ENCODE measurements at places on chromosomes 3 and 15.

DNA sequence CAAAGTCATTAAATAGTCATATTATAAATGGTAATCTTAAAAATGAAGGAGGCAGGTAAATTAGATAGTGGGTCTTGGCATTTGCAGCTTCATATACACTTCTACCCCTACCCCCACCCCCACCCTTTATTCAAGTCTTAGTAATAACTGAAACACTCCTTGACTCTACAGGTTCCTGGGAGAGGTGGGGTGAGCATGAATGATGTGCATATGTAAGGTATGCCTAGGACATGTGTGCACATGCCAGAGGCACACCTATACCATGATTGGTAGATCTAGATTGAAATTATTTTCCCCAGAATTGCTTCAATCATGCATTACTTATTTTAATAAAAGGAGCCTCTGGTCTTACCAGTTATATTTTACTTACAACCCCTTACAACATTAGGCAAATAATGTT is 40.1 kb upstream of the PDCD6IP start:
- no peak for DNase-seq

DNA sequence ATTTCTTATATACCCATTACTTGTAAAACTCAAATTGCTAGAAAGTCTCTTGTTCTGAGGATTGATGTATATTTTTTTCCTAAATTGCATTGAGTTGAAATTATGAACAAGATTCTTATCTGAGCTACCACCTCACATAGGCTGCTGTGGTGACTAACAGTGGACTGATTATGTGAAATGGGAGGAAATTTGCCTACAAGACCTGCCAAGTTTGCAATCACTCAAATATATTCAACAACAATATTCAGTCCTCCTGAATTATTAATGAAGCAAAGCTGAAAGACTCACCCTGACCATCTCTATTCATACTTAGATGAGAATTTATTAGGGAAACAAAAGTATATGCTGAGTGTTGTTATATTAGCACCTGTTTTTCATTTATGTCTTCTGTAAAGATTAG is 412.6 kb upstream of the SEMA6D start:
- DNase-seq, result no peak

- no peak for DNase-seq
Observed at GRCh38 chr3:108744762-108745161, 12.4 kb downstream of the RETNLB start.

GRCh38 chr3:101823525-101823924 is 25.8 kb upstream of the NFKBIZ start:
- DNase-seq, result no peak

DNA sequence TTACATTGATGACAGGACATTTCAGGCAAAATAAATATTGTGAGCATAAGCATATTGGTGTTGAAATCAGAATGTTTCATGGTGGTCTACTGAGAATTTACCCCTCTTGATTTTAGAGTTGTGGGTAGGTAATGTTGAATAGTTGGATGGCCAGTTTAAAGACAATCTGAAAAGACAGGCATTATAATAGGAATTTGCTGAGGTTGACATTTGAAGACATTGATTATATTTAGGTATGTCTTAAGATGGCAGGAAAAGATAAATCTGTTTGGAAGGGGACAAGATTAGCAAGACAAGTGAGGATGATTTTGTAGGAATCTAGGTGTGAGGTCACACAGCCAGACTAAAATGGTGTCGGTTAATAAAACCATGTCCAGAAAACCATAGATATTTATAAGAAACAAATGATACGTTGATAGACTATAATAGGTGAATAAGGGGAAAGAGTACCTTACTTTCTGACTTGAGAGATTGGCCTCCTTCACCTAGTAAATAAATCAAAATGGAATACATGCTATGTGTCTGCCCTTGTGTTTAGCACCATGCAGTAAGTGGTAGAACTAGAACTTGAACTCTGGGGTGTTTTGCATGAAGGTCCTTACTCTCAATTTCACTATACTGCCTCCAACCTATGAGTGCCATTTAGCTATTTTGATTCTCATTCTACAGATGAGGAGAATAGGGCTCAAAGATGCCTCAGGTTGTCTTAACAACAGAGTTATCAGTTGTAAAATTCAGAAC is 57.9 kb downstream of the ALCAM start:
- no peak for DNase-seq

DNA sequence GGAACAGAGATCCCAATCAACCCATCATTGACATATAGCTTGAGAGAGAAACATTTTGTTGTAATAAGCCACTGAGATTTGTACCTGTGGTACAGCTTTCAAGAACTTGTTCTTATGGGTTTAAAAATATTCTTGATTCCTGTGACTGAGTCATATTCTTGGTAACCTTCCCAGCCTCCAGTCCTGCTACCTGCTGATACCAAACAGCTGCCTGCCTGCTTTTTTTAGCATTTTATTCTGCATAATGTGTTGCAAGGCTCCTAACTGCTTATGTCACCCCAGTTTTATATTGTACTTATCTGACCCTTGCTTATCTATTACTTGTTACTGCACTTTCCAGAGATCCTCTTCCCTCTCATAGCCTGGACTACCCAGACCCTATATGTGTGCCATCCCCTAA is 349.3 kb upstream of the SOX2 start:
- no peak for DNase-seq

DNA sequence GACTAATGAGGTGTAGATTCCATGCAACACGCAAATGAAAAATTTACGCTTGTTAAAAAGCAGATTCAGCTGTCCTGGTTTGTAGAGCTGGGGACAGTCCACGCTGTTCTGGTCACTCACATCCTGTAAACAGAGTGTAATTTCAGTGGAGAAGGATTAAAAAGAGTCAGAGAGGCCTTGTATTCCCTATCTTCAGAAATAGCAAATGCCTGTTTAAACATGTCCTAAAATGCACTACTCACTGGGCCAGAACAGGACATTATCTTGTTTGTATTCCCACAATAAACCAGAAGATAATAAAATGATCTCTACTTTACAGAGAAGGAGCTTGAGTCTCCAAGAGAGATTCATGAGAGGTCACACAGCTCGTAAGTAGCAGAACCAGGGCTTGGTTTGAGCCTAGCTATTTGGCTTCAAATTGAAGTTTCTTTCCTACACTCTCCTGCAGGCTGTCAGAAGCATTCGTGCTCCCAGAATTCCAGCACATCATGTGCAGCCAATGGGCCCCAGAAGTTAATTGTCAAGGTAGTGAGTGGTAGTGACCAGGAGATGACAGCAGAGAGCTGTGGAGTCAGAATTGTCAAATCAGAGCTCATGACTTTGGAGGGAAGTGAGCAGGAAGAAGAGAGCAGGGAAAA is 242.5 kb downstream of the ATP8B4 start:
- no peak for DNase-seq
